ENCODE measurements at places on chromosomes 2 and 18.

GRCh38 chr2:68060652-68061051 lies 2.2 kb downstream of the C1D start:
- DNase-seq, result no peak

GRCh38 chr2:179305125-179305524 lies 40.5 kb upstream of the SESTD1 start:
- no peak for DNase-seq

- DNase-seq, result no peak
These were observed 44.2 kb upstream of the DNMT3A start for GRCh38 chr2:25385910-25386309.

DNA sequence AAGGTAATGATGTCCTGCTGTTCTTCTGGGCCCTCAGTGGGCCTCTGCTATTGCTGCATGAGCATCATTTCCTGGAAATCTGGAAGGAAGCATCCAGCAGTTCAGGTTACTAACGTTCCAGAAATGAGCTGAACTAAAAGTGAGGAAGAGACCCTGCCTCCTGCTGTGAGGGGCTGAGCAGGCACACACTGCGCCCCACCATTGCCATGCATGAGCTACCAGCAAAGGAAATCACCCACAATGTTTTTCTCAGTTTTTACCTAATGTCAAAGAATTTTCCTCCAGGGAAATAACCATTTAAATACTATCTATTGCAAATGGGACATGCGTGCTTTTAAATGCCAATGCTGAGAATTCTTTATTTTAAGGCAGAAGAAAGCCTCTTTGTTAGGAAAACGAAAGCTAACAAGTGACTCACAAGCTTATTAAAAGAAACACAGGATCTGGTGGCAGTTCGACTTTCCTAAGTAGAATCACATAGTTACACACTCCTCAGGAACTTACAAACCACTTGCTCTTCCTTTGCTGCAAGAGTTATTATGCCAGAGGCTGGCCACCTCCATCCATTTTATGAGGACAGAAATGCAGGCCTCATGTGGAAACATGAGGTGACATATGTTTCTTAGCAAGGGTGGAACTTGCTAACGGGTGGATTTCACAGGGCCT lies 152.6 kb upstream of the TTC39C start:
- peak; percentile 82 for DNase-seq

- no peak for DNase-seq
These were observed 497 bp downstream of the CHRND start for GRCh38 chr2:232526372-232526941.

DNA sequence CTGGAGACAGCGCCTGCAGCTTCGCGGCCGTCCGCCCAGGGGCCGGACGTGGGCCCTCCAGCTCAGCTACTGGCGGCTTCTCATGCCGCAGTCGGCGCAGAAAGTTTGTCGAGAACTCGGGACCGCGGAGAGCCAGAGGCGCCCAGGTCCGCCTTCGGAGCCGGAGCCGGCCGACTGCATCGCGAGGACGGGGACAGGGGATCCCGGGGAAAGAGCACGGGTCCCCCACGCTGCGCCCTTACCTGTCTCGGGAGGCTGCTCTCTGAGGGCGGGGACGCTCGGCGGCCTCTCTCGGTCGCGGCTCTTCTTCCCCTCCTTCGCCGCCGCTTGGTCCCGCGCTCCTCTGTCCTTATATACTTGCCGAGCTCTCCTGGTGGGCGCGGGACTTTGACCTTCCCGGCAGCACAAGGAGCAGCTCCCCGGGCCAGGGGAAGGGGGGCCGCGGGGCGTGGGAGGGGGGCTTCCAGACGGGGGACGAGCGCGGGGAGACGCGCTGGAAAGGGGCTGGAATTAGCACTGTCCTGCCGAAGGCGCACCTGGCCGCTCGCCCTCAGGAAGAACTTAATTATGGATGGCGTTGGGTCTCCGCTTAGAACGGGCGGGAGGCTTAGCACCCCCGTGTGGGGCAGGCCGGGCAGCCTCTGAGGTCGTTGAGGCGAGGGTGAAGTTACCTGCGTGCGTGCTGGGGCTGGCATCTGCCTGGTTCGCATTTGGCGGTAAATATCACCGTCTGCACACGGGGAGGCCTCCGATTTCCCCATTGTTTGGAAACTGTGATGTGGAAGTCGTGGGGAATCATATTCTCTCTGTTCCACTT lies at the start of gene POMC:
TSS of gene POMC (minus strand) at position 325 of the 817 bp plus-strand sequence. CDS start 3,808 bp downstream, outside the sequence.
- DNase-seq, result peak; percentile 2

DNA sequence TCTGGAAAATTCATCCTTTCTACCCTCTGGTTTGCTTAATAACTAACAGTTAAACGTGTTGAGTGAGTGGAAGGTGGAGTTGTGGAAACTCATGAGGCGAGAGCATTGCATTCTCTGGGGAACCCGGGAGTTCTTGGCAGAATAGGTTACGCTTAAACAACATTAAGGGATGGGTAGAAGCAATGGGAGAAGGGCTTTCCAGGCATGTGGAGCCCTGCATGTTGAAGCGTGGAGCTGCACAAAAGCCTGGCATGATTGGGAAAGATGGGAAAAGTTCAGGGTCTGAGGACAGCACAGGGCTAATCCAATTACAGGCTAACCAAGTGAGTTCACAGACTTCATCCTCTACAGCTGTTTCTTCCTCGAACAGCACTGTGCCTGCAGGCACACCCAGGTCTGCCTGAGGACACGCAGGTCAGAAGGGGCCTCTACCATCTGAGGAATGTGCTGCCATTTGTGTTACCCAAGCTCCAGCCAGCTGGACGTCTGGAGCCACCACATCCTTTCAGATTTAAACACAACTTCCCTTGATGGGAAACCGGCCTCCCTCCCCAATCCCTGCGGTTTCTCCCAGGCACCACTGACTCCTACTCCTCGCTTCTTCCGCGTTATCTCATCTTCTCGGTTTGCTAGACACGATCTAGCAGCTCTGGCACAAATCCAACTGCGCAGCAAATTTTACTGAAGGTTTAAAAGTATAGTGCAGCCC lies 164.2 kb downstream of the ANTXR1 start:
- DNase-seq, result peak; percentile 85

- DNase-seq, result no peak
These were observed 124.5 kb downstream of the CCDC102B start for GRCh38 chr18:68922392-68922791.

DNA sequence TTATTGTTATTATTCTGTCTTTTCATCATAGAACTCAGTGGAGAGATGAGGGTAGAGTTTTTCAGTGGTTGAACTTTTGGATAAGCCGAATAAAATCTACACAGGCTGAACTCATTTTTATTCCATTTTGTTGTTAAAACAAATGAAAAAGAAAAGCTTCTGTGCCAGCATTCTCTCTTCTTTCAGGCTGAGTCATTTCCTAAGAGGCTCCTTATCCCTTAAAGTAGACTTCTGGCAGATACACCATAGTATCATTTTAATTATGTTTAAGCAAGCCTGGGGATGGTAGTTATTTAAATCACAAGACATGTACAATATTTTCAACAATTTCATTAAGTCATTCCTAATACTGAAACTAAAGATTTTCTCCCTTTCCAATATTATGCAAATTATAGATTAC lies 1364.0 kb upstream of the NRXN1 start:
- peak; percentile 62 for DNase-seq

GRCh38 chr2:182291296-182291695 lies 135.5 kb downstream of the PDE1A start:
- no peak for DNase-seq
